MG63 (cell line): ENCODE measurements at places on chromosomes 7 and 10. TPM values are rescaled to one million over a fixed set of nuclear protein-coding genes. Genes with fewer than 3 reads are reported as not detected.
A peak's percentile ranks its signal among the peaks of the same experiment; 100 is the strongest.

Gene OR6V1
- total RNA-seq: not detected in 2 replicates

Gene UPF2
- 9.6 and 12.4 TPM in 2 replicates for total RNA-seq

DNA sequence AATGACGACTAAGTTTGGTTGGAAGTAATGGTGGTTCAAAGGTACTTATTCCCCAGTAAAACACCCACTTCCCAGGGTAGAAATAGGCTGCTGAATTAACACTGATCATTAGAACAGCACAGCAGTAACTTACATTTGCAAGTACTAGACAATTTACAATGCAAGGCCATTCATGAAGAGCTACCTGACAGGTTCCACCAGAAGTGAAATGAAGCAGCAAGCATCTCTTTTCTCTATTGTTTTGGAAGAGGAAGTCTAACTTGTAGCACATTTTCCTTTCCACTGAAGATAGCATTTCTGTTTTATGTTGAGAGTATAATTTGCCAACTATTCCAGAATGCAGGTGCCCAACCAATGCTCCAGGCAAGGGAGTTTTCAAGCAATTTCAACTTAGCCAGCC is 145.9 kb downstream of the CREB5 start:
- DNase-seq: no peak

DNA sequence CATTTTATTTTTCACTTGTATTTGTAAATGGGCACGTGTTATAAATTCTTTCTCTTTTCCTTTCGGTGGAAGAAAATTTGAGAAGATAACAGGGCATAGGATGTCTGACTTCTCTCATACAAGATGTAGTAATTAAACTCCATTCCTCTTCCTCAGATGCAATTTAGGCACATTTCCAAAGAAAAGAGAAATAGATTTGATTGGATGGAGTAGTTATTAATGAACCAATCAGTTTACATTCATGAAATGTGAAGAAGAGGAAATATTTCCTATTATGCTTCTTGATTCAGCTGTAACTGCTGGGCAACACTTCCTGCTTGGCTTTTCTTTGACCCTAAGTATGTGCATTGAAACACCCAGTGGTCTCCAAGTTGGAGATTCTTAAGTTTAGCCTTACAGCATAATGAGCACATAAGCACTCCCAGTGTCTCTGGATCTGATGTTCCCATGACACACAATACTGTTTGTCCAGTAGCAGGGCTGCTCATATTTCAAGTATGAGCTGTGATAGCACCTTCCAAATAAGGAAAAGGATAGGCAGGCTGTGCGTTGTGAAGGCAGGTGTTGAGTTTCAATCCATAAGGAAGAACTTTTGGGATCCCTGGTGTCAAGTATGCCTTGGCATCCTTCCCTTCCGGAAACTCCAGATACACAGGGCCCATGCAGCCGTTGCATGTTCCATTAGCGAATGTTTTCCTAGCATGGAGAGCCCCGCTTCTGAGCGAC is 33.4 kb upstream of the COBL start:
- no peak for DNase-seq

DNA sequence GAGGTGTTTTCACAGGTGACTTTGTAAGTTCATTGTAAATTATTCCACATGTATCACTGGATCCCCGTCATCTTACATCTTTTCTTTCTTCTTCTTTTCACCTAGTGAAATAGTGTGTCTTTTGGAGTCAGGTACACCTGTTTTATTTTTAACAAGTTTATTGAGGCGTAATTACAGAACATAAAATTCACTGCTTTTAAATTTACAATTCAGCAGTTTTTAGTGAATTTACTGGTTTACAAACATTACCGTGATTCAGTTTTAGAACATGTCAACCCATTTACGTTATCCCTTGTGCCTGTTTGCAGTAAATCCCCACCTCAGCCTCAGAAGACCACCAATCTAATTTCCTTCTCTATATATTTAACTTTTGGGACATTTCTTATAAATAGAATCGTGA is 256.9 kb downstream of the EXOC4 start:
- no peak for DNase-seq

DNA sequence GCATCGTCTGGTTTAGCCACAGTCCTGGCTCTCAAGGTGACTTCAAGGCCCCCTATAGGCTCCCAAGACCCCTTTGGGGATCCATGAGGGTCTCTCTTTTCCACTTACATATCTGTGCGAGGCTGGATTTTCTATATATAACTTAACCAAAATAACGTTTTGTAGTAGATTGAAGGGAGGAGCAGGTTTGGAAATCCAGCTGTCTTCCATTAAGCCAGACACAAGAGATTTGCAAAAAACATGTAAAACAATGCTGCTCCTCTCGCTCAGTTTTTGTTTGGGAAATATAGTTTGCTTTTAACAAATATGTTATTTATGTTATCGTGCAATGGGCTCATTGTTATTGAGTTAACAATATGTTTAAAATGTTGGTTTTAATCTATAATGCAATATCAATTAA is 811.2 kb downstream of the TYW1 start:
- no peak for DNase-seq

DNA sequence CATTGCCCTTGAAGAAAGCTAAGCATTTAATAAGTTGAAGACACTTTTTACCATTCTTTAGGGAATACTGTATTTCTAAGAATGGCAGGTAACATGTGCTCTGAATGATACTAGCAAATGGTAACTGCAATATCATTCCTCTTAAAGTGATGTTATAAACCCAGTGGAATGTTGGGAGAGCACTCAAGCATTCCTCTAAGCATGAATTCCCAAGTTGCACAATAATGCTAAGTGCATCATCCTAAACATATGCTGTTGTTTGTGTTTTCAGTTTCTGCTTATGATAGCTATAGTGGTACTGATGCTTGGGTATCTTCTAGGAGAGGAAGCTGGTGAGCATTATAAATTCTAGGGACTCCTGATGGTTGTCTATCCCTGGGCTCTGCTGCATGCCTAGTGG is 673.9 kb downstream of the PHTF2 start:
- DNase-seq: no peak

Gene ATRNL1
- 0.79 and 1.7 TPM in 2 replicates for total RNA-seq

DNA sequence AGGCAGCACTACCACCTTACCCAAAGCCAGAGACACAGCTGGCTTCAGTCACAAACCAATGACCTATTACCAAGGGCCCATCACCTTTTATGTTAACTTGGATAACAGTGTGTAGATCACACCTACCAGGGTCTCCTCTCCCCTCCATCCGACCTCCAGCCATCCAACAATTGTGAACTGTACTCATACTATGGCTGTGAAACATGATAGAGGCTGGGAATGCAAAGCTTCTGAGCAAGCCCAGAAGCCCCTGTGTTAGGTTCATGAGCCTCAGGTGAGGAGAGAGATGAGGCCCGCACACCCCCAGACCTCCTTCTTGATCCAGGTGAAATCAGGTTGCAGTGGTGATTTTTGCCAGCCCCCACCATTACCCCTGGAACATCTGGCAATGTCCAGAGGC is 47.7 kb downstream of the PNLIPRP2 start:
- DNase-seq: no peak

Gene CPA4
- total RNA-seq: 238 and 337 TPM in 2 replicates

DNA sequence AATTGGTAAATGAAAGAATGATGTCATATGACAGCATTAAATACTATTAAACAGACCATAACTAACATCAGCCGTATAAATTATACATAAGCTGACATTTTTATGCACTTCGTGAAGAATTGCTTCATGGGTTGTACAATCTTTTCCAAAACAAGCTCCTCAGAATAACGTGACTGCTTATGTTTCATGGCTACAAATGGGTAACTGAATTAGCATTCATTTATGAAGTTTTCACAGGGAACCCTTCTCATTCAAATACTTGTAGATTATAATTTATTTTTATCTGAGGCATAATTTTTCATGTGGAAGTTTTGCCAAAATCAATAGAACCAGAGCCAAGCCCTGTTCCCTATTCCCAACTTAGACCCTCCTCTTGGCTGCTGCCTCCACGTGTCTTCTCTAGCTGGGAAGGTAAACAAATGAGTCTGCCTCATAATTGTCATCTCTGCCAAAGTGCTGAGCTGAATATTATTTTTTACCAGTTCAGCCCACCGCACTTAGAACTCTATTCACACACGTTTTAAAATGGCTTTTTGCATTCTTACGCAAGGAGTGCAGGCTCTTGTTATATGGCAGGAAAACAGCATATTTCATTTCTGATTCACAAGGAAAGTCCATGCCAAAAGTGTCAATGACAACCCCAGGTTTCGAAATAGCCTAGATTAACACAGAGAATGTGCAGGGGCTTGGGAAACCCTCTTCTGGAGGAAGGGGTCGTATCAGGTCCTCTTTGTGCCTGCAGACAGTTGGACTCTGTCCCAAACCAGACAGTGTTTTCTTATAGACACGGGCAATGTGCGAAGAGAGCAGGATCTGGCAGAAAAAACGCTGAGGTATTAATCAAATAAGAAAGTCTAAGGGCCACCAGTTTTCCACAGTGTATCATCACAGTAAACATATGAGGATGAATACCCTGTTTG is 370.7 kb upstream of the MGMT start:
- peak; percentile 84 for DNase-seq

GRCh38 chr10:71143170-71143569 is 69.2 kb upstream of the UNC5B start:
- DNase-seq: no peak

GRCh38 chr10:130242513-130242912 is 106.3 kb downstream of the GLRX3 start:
- no peak for DNase-seq

- DNase-seq: no peak
Observed at GRCh38 chr7:40401406-40401805, 266.6 kb downstream of the SUGCT start.

Gene RHEB
- 84.5 and 139 TPM in 2 replicates for total RNA-seq

- DNase-seq: peak; percentile 70
Observed at GRCh38 chr7:41107330-41107937, 595.5 kb downstream of the INHBA start.

Gene ADAM8
- 0.52 and 1.5 TPM in 2 replicates for total RNA-seq

DNA sequence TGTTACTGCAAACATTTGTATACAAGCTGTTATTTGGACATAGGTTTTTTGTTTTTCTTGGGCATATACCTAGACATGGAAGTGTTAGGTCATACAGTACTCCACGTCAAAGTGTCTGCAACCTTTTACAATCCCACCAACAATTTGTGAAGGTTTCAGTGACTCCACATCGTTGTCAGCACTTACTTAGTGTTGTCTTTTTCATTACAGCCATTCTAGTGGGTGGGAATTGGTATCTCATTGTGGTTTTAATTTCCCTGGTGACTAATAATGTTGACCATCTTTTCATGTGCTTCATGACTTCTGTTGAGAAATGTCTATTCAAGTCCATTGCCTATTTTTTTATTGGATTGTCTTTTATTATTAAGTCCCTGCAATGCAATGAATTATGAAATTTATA is 95.0 kb downstream of the UBE3C start:
- no peak for DNase-seq

DNA sequence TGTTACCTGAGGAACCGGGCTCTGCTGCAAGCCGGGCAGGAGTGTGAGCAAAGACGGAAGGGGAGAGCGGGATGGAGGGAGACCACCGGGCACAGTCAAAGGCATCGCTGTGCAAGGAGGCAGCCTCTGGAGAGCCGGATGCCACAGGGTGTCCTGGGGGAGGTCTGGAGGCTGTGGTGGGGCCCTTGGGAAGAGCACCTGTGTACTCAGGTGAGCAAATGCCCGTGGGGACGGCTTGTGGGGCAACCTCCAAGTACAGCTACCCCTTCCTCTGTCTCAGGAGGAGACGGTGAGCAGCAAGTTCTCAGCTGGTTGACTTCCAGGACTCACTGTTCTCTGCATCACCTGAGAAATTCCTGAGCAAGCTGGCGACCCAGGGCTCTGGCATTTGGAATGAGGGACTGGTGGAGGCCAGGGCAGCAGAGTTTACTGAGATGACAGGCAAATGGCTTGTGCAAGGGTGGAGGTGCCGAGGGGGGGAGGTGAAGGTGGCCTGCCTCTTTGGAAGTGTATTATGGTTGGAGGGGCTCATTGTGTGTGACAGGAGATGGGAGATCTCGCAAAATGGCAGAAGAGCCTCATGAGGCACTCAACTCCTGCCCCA is 345.2 kb upstream of the SHH start:
- DNase-seq: no peak

DNA sequence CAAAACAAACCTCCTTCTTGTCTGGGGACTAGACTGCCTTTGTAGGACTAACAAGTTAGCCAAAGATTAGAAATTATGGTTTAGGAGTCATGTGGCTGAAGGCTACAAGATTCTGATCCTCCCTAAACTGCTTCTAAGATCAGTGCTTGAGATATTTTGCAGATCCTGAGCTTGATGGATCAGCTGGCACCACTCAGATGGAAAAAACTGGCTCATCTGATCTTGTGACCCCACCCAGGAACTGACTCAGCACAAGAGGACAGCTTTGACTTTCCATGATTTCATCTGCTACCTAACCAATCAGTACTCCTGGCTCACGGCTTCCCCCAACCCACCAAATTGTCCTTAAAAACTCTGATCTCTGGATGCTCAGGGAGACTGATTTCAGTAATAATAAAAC is 271.5 kb upstream of the TAC1 start:
- DNase-seq: no peak

- peak; percentile 39 for DNase-seq
Observed at GRCh38 chr7:51316666-51317581, at the start of gene COBL. Gene COBL, minus strand, starts transcription at chr7:51316809. Its CDS starts 176 bp downstream, at chr7:51316633.

DNA sequence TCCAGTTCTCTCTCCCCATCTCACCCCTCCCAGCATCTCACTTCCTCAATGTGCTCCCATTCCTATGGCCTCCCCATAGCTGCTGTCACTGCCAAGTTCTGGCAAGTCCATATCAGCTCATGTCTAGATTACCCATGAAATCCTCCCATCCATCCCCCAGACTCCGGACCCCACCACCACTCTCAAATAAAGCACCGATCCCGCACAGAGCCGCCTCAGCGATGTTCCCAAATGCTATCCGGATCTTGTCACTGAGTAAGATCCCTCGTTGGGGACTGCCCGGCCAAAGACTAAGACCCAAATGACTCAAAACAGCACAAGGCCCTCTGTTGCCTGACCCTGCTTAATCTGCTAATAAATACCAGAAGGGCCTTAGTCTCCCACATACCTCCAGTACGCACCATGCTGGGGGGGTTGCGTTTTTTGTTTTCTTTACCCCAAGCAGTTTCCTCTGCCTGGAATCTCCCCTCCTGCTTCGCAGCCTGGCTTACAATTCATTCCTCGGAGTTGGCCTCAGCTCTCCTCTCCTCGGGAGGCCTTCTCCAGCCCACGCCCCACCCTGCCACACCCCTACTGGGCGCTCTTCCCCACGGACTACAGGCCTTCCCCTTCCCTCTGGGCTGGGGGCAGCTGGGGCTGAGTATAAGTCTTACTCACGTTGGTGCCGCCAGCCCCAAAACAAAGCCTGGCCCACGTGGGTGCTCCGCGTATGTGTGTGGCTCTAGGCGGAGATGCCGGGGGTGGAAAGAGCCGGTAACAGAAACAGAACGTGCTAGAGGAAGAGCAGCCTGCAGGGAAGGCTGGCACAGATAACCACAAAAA is 1.8 kb upstream of the DUSP5 start:
- peak; percentile 90 for DNase-seq
